ENCODE measurements at places on chromosomes 7 and 10.
A peak's percentile ranks its signal among the peaks of the same experiment; 100 is the strongest.

- H3K27ac ChIP-seq: no peak overlapping the region
- H3K4me3 ChIP-seq: no peak overlapping the region
- H3K4me1 ChIP-seq: no peaks in the 10 kb centered on the region
- H3K36me3 ChIP-seq: no peaks in the 10 kb centered on the region
- no peak for DNase-seq
These were observed 37.7 kb upstream of the MINDY3 start for GRCh38 chr10:15898046-15898445.

- no peak for DNase-seq
- no peak overlapping the region for H3K4me3 ChIP-seq
- H3K4me1 ChIP-seq: no peaks in the 10 kb centered on the region
- H3K36me3 ChIP-seq: no peaks in the 10 kb centered on the region
- H3K27me3 ChIP-seq: no peaks in the 10 kb centered on the region
- no peak overlapping the region for H3K27ac ChIP-seq
These were observed 27.3 kb upstream of the CRHR2 start for GRCh38 chr7:30709549-30709948.

GRCh38 chr10:127044186-127044585 lies 139.0 kb downstream of the DOCK1 start:
- no peaks in the 10 kb centered on the region for H3K4me1 ChIP-seq
- no peak overlapping the region for H3K27ac ChIP-seq
- no peaks in the 10 kb centered on the region for H3K27me3 ChIP-seq
- DNase-seq: no peak

DNA sequence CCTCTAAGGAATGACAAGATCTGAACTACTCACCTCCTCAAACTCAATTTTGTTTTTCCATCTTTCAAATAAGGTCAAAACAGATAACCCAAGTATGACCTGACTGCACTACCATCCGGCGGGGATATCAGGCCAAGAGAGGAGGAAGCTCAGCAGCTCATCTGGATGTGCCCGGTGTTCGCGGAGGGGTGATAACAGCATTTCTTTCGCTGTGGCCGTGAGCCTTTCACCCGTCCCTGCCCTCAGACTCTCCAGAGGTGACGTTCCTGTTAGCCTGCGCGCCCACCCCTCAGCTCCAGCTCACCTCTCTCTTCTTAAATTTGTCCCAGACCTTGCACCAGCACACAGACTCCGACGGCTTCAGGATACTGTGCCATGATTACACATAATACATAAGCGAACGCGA lies 526 bp downstream of the ZNF248 start:
- peak overlapping the region; percentile 94 for H3K27ac ChIP-seq
- peak overlapping the region; percentile 69 for H3K4me3 ChIP-seq
- peaks cover 10% of the 10 kb centered on the region for H3K36me3 ChIP-seq
- peaks cover 3% of the 10 kb centered on the region for H3K4me1 ChIP-seq

DNA sequence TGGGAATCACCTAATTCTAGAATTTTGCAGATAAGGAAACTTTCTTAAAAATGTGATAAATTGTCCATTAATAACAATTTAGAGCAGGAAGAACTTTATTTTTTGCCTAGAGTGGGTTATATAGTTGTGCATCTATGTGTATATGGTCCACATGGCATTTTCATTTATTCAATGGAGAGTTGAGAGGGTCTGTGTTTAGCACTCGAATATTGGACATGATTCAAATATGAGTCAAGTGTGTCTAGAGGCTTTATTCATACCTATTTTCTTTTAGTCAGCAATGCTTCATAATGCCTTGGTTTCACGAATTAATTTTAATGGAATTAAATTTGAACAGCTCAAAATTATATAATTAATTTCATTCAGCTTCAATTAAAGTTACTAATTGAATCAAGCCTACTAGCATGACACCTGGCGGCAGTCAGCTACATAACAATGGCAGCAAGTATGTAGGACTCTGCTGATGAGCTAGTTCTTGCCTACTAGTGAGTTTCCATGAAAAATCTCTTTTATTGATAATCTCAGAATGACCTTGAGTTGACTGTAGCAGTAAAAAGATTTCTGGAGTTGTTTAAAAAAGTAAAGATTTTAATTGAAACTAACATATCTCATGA lies 17.7 kb downstream of the MDFIC start:
- no peak overlapping the region for H3K27ac ChIP-seq
- H3K36me3 ChIP-seq: no peaks in the 10 kb centered on the region
- no peaks in the 10 kb centered on the region for H3K27me3 ChIP-seq
- H3K4me1 ChIP-seq: peaks cover 1% of the 10 kb centered on the region
